ENCODE measurements at places on chromosomes 6 and 20.

- DNase-seq, result no peak
Measured at GRCh38 chr6:74782346-74782745, 423.5 kb downstream of the COL12A1 start.

GRCh38 chr6:84763886-84764331 lies 489 bp downstream of the TBX18 start:
- no peak for DNase-seq

- no peak for DNase-seq
Measured at GRCh38 chr6:111938710-111939109, 65.5 kb upstream of the FYN start.

- DNase-seq, result peak; percentile 15
Measured at GRCh38 chr20:43824309-43825050, 90.2 kb upstream of the TOX2 start.

DNA sequence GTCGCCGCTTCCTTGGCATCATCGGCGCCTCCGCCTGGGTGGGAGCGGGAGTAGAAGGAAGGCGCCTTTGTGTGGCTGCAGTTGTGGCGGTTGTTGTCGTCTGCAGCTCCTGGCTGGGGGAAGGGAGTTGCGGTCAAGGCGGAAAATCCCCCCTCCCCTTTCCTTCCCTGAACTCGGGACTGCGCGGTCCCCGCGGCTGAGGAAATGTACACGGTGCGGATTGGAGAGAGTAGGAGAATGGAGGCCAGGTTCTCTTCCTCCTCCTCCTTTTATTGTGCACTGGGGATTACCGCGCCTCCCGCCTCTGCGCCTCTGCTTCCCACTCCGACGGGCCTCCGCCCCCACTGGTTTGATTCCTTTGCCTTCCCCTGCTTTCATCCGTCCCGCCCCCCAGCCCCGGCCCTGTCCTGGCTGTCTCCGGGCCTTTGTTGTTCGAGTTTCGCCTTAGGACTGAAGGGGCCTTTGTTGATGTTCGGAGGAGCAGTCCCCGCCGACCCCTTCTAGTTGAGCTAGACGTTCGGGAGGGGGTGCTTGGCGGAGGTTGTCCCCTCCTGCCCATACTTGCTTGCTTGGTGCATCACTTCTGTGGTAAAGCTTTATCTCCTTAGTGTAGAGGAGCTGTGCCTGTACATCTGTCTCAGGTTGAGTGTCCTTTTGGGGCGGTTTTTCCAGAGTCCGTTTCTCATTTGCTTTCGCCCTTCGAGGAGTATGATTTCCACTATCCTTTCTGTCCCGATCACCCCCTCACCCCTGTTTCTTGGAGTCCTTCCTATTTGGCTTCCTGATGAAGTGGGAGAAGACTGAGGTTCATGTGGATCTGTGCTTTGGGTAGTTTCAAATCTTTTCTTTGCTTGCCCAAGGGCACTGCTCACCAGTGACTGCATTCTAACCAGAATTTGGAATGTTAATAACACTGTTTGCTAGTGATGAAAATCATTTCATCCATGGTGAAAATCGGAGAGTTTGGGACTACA lies 764 bp downstream of the ZNF292 start:
- DNase-seq, result no peak

DNA sequence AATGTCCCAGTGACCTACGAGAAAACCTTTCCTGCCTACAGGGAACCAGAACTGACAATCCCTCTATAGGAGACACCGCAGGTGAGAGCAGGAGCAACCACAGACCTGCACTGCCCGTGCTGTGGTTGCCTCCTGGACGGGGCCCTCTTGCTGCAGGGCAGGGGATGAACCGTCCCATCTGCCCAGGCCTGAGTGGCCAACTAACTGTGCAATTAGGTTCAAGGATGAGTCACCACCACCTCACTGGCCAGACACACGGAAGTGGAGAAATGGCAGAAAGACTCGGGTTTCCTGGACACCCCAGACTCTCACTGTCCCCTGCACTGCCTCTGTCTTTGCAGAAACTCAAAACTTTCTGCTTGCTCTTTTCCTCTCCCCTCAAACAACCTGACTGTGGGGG lies 13.8 kb upstream of the HLA-G start:
- no peak for DNase-seq
